ENCODE measurements at places on chromosomes 3 and 15. TPM values are rescaled to one million over a fixed set of nuclear protein-coding genes. Genes with fewer than 3 reads are reported as not detected.

The UTS2B gene
- total RNA-seq, result not detected

The FETUB gene
- total RNA-seq, result not detected

The ARMC8 gene
- total RNA-seq, result 40.7 TPM

The TTLL13 gene
- 0.47 TPM for total RNA-seq

The RTP4 gene
- 6.9 TPM for total RNA-seq

The CCDC39 gene
- total RNA-seq, result not detected

The RPP25 gene
- 12.7 TPM for total RNA-seq

DNA sequence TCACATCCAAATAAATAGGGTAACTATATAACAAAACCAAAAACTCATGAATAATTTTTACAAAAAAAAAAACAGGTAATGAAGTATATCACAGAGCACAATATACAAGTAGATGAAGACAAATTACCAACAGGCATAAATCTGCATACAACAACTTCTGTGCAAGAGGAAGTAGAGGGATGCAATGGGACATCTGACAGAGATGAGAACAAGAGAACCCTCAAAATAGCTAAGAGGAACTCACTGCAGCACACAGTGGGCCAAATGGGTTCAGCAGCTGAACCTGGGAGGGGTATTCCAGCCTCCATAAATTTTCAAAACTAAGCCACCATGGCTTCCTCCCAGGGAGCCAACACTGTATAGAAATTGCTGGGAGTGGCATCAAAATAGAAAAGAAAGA is 9.6 kb upstream of the BTLA start:
- no peak for DNase-seq

DNA sequence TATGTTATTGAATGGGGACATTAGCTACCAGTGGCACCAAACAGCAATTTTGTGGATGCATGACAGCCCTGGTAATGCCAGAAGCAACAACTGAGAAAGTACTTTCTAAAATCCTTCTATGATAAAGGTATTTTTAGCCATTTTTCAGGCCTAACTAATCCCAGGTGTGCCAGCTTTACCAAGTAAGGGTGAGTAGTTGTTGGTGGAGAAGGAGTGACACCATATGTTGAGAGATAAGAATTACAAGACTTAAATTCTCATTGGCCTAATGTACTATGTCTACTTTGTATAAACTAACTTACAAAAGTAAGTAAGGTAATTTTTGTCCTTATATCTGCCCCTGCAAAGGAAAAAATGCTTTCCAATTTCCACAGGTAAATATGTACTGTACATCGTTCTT is 4.1 kb upstream of the COX17 start:
- no peak for DNase-seq

GRCh38 chr15:79778378-79778990 is 118.3 kb downstream of the MTHFS start:
- DNase-seq, result no peak

- no peak for DNase-seq
Measured at GRCh38 chr3:153145454-153145853, 16.6 kb upstream of the RAP2B start.

- no peak for DNase-seq
Measured at GRCh38 chr3:186519021-186519658, 25.0 kb downstream of the CRYGS start.

- no peak for DNase-seq
Measured at GRCh38 chr3:16251316-16252085, 13.2 kb downstream of the DPH3 start.

- no peak for DNase-seq
Measured at GRCh38 chr3:73504239-73504638, 120.5 kb downstream of the PDZRN3 start.

GRCh38 chr3:35737934-35738706 is 98.8 kb downstream of the ARPP21 start:
- no peak for DNase-seq

DNA sequence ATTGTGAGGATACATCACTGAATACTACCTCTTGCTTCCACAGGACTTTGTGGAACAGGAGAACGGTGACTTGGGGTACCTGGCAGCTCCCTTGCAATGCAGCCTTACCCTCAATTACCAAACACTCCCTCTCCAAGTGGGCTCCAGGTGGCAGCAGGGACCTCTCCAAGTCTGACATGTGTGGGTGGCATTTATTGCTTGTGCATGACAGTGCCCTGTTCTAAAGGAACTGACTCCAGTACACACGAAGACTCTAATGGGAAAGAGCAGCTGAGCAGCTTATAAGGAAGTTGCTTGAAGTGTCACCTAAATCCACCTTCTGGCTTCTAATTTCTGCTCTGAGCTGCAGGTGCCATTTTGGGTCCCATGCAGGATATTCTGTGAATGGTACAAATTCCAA is 174.1 kb upstream of the SLCO3A1 start:
- no peak for DNase-seq

- DNase-seq, result no peak
Measured at GRCh38 chr3:19931767-19932188, 2.2 kb downstream of the EFHB start.

DNA sequence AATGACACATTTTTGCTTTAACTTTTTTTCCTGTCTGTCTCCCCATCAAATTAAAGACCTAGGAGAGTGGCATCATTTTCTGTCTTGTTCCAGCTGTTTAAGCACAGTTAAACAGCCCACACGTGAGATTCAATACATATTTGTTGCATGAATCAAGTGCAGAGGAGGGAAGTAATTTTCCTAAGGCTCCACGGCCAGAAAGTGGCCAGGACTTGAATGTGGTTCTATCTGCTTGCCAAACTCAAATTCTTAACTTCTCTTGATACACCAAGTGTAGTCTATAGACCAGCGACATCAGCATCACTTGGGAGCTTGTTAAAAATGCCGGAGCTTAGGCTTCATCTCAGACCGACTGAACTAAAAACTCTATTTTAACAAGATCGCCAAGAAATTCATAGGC is 724.8 kb upstream of the CFAP20DC start:
- DNase-seq, result no peak

- DNase-seq, result no peak
Measured at GRCh38 chr15:74767167-74768098, 14.4 kb upstream of the CSK start.

DNA sequence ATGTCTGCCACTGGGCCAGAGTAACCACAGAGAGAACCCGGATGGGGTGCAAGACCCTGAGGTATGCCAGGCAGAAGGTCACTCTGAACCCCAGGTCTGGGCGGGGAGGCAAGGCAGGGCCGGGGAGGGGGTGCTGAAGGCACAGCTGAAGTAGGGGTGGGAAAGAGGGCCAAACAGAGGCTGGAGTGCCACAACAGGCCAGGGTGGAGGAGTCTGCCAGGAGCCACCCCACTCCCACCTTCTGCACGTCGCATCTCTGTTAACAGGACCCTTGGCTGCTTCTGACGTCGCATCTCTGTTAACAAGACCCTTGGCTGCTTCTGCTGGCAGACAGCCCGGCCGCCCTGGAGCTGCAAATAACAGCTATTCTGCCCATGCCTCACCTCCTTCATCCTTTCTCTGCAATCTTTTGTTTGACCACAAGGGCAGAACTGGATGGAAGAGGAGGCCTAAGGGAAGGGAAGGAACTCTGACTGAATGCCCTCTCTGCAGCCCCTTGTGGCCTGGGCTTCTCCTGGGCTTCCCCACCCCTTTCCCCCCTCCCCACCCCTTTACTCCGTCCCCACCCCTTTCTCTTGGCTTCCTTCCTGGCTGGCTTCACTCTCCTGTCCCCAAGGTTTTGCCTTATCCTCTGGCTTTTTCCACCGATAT is 20.6 kb upstream of the FBLN2 start:
- DNase-seq, result no peak

DNA sequence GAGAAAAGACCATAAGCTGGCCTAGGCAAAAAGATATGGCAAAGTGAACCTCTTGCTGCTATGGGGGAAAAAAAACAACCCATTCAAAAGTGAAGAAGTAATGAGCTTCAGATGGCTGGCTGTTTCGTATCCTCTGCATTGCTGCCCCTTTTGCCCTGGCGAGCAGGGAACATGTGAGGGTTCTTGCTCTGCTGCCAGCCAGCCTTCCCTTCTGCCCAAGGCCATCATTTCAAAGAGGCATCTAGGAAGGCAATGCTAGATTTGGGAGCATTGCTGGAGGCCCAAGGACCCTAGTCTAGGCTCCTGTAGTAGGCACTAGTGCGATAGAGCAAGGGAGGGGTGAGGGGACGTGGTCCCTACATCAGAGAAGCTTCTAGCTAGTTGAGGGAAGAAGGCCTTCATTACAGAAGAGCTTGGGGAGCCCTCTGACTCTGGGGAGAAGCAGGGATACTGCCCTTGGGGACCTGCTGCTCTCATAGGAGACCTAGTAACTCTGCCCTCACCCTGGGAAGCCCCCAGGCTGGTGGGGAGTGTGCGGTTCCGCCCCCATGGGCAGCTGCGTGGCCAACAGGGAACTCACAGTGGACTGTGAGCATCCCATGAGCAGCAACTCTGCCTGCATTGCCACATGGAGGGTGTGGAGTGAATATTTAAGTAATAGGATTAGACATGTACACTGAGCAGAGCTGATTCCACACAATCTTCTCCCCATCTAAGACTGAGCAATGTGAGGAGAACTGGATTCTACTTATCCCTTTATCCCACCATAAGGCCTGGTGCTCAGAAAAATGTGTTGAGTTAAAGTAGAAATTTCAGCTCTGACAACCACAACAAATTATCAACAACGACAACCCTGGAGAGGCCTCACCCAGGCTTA is 21.3 kb downstream of the ITGA11 start:
- DNase-seq, result no peak

DNA sequence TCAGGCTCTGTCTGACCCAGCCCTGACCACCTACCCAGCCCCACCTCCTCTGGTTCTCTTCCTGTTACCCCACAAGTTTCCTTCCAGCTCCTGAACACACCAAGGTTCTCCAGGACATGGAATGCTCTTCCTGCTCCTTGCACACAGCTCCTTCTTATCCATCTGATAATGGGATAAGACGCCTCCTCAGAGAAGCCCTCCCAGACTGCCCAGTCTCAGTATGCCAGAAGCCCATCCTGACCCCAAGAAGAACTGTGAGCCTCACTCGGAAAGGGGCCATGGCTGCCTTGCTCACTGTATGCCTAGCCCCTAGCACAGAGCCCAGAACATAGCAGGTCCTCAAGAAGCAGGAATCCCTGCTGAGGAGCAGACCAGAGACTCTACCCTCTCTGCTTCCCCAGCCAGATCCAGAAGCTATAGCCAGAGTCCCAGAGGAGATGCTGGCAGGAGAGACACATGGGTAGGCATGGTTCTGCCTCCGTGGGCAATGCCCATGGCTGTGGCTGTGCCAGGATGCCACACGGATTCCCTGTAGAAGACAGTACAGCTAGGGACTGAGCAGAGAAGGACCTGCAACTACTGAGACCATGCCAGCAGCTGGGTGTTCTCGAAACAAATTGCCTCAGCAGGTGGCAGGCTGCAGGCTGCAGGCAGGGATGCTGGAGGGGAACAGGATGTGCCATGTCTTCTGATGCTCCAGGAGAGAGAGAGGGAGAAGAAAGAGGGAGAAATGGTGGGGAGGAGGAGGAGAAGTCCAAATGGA is 74.0 kb upstream of the LINGO1 start:
- no peak for DNase-seq

Measured in left colon (tissue), 2 donors.